ENCODE measurements at places on chromosomes 2 and 18.

GRCh38 chr2:178650554-178650953 is 156.7 kb downstream of the TTN start:
- DNase-seq = no peak

- no peak for DNase-seq
These were observed 110.2 kb downstream of the BARD1 start for GRCh38 chr2:214699236-214699635.

DNA sequence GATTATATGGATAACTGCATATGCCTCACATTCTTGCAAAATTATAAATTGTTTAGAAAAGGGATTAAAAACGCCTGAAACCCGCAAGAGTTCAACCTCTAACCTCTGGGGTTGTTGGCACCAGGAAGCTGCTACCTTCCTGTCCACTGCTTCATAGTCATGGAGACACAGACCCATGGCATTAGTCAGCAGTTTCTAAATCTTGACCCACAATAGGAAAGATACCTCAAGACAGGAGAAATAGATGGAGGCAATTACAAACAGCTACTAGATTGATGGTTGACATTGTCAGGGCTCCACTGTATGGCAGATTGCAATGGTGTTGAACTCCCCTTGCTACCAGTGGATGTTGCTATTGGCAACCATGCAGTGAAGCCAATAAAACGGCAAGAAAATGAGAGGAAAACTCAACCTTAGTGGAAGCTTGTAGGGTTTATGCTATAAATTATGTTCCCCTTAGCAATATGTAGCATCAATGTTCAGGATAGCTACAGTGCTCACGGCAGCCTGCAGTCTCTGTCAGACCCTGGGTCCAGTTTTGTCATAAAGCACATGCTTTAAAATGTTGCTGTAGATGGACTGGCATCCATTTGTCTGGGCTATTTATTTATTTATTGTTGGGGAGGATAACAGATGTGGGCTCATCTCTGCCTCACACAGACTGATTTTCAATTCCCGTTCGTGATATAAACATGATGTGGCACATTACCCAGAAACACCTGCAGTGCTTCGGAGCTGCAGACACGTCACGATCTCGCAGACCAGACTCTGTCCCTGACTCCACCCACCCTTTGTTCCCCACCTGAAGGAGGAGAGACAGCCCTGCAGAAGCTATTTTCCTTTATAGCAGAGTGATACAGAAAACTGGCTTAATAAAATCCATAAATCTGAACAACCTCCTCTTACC is 233.4 kb downstream of the AGPS start:
- no peak for DNase-seq

DNA sequence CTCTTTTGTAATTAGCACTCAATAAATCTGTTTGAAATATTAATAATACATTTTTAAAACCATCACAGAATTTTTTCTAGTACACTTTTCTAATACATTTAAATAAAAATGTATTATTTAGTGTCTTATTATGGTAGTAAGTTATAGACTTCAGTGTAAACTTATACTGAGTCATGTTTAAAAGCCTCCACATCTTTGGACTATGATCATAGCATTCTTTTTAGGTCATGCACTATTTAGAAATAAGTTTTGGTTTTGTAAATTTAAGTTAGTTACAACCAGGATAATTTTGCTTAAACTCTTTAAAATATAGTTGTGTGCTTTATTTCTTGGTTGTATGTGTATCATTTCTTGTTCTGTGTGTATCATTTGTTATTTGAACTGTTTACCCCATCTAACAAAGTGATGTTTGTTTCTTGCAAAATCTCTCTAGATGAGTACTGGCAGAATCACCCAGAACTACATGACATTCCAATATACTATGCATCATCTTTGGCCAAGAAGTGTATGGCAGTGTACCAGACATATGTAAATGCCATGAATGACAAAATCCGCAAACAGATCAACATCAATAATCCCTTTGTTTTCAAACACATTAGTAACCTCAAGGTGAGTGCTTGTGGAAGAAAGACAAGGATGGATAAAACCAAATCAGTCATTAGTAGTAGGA is 16.7 kb downstream of the CPSF3 start:
- DNase-seq = no peak

DNA sequence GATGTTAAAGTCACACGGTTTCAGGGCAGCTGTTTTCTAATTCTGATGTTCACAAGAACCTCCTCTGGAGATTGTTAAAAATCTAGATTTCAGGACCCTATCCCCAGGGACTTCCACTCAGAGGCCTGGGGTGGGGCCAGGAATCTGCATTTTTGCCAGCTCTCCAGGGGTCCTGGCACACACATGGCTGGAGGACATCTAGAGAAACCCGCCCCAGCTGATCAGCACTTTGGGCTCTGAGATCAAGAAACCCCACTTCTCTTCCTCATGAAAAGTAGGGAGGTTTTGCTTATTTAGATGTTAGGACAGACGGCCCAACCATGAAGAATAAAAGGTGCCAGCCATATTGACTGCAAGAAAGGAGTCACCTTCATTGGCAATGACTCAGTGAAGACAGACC is 148.8 kb downstream of the TNS1 start:
- no peak for DNase-seq

GRCh38 chr2:55934337-55934736 is 10.8 kb upstream of the EFEMP1 start:
- no peak for DNase-seq

- DNase-seq = no peak
These were observed 393.6 kb upstream of the ID2 start for GRCh38 chr2:8288206-8288605.

GRCh38 chr2:36356298-36356989 is 866 bp downstream of the CRIM1 start:
- no peak for DNase-seq
